ENCODE measurements at places on chromosomes 6 and 20.
A peak's percentile ranks its signal among the peaks of the same experiment; 100 is the strongest.

DNA sequence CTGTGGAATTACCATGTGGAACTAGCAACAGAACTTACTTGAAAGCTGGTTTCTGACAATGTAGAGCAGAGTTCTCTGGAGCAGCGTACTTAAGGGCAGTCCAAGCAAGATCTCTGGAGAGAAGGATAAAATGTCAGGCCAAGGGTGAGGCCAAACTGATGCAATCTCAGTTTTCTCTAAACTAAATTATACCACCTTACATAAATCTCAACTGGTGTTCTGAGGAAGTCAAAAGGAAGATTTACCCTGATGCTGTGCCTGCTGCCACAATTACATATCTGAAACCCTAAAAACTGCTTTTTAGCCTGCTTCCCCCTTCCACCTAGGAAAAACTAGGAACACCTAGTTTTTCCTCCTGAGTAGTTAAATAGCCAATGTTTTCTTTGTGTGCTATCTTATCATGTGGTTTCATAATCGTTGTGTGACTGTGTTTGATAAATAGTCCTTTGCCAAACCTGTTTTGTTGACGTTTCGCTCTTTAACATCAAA, 28.1 kb downstream of the NCOA7 start:
- DNase-seq: no peak

DNA sequence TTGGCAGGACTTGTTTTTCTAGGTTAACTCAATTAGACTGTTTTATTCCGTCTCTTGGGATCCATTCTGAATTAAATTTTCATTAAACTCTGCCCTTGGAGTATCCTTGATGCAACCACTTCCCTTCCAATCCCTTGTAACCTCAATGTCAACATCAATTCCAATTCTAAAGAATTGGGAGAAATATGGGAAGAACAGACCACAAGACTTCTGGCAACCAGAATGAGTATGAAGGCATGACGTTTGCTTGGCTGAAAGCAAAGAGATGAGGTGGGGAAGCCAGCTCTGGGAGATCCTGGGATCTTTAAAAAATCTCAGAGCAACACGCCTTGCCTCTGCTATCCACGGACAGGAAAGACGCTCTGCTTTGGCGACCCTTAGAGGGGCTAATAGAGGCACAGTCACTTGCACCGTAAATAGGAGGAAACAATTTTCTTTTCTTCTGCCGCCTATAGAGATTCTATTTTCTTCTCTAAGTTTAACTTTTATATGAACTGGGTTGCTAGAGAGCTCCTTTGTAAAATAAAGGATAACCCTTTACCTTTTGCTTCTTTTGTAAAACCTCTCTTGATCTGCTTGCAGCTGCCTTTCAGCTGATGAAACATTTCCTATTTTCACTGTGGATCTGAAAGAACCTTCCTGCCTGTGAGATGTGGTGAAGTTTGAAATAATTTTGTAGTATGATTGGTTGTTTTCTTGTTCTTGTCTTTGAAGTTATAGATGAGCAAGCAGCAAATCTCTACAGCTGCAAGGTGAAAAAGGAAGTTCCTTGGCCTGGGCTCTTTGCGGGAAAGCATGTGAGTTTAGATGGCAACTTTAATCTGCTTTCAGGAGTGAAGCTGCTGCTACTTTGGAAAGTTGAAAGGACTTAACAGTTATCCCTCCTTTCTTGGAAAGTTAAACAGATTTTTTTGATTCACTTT, at the start of gene ASIP:
Gene ASIP (plus strand): TSS at position 731 of the 923 bp plus-strand sequence. CDS start 18,952 bp downstream, outside the sequence.
- DNase-seq: no peak

GRCh38 chr20:17498641-17499040, 32.5 kb downstream of the BFSP1 start:
- no peak for DNase-seq

DNA sequence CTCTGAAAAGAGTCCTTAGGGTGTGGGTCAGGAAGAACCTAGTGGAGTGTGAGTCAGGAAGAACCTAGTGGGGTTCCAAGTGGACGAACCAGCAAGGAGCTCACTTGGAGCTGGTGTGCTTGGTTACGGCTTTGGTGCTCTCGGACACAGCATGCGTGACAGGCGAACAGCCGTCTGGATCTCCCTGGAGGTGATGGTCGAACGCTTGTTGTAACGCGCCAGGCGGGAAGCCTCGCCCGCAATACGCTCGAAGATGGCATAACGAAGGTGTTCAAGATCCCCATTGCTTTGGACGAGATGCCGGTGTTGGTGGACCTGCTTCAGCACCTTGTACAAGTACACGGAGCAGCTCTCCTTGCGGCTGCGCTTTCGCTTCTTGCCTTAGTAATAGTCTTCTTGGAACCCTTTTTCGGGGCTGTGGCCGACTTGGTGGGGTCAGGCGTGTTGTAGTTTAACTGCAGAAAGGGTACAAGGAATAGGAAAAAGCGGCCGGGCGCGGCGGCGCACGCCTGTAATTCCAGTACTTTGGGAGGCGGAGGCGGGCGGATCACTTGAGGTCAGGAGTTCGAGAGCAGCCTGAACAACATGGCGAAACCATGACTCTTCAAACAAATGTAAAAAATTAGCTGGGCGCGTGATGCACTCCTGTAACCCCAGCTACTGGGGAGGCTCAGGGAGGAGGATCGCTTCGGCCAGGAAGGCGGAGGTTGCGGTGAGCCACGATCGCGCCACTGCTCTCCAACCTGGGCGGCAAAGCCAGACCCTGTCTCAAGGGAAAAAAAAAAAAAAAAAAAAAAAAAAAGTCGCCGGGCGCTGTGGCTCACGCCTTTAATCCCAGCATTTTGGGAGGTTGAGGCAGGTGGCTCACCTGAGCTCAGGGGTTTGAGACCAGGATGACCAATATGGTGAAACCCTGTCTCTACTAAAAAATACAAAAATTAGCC, 48.0 kb downstream of the OR2B2 start:
- peak; percentile 31 for DNase-seq

- no peak for DNase-seq
Observed at GRCh38 chr20:10137032-10137431, 81.6 kb upstream of the SNAP25 start.

DNA sequence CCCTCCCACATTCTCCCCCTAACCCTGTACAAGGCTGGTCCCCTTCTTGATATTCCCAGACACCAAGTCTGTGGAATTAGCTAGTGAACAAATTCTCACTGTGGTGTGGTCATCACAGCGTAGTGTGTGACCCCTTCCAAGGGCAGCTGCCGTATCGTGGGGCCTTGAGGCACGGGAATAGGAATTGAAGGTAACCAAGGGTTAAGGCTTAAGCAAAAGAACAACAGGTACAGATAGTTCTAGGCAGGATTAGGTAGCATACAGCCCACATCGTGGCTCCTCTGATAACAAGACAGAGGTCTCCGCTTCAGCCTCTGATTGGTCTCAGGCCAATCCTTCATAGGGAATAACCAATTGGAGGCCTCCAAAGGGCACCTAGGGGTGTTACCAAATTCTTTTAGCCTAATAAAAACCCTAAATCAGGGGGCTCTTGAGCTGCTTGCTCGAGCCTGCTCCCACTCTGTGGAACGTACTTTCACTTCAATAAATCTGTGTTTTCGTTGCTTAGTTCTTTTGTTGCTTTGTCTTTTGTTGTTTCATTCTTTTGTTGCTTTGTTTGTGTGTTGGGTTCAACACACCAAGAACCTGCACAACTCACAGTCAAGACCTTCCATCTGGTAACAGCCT, 64.7 kb downstream of the GPR6 start:
- no peak for DNase-seq

GRCh38 chr6:112651239-112651638, 304.1 kb downstream of the RFPL4B start:
- no peak for DNase-seq

GRCh38 chr6:69162811-69163210, 527.7 kb downstream of the ADGRB3 start:
- no peak for DNase-seq

DNA sequence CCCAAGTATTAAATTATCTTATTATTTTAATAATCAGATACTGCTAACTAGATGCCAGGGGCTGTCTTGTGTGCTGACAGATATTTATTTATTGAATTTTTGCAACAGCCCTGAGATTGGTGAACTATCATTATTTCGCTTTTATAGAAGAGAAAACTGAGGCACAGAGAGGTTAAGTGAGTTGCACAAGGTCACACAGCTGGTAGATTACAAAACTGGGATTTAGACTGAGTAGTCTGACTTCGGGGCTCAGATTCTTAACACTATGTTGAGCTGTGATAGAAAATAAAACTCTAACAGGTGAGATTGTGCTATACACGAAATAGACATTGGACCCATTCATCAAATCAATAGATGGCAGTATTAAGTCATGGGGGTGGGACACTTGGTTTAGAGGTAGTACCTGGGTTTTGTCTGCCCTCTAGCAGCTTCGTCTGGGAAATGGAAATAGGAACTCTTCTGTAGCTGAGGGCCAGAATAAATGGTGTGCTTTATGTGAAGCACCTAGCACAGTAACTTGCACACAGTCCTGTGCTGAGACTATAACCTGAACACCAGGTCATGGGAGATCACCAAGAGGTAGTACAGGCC, 113.4 kb downstream of the B3GAT2 start:
- no peak for DNase-seq

DNA sequence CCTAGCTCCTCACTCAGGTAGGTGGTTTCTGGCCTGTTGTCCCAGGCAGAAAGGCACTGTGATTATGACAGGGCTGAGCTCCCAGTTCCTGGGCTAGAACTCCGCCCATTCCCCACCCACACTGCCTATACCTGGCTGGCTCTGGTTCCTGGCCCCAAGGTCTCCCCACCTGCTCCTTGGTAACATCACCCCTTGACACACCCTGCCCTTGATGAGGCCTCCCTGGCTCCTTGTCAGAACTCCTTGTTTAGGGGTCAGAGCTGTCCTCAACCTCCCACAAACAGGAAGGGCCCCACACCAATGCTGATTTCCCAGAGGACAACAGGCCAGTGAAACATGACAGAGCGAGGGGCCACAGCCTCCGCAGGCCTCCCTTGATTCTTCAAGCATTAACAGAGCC, 15.5 kb upstream of the MYMX start:
- no peak for DNase-seq

DNA sequence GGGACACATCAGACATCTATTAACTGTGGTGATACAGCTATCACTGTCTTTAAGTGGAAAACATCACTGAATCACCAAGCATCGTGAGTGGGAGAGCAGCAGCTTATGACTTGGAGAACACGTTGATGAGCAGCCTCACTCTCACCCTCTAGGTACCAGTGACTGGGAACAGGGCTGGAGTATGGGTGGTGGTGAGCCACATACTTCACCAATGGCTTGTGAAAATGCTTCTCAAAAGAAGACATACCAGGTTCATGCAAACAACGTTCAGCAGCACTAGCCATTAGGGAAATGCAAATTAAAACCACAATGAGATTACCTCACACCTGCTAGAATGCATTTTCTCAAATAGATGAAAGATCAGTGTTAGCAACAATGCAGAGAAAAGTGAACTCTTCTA, 25.3 kb downstream of the SNX5 start:
- DNase-seq: no peak

- DNase-seq: no peak
Observed at GRCh38 chr20:39960522-39961428, 728.3 kb downstream of the MAFB start.

DNA sequence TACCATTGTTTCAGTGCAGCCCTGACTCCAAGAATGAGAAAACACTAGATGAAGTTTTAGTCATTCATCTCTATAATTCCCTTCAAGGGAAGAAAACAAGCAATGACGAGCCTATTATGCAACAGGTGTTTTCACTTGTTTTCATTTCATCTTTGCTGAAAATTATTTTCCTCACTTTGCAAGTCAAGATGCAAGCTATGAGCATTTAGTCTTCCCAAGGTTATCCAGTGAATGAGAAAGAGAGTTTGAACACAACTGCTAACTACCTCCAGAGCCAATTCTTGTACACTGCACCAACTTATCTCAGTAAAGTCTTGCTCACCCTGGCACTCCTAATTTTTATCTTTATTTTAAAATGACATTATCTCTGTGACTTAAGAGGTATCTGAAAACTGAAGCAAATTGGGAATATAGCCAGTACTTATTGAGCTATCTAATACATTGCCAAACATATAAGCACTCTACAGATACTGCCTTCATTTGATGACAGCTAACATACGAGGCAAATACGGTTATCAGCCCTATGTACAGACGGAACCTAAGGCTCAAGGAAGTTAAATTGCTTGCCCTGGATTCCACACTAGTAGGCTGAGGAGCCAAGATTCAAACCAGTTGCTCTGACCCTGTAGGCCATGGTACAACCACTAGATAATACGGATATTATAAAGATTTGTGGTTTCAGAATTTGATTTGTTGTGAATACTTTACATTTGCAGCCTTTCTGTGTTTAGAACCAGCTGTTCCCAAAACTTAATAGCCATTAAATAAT, 36.8 kb downstream of the MOXD1 start:
- no peak for DNase-seq

DNA sequence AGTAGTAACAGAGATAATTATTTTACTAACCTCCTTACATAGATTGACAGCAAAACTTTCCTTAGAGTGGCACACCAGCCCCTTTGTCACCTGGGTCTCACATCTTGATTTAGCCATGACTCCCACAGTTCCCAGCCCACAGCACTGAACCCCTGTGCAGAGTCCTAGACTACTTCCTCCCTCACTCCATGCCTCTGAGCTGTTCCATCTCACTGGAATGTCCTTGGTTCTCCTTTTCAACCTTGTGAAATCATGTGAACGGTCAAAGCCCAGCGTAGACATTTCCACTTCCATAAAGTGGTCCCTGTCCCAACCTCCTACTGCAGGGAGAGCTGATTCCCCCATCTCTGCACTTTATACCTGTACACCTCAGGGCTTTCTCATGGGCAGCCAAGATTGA, 19.7 kb downstream of the CGA start:
- DNase-seq: no peak

GRCh38 chr6:47258724-47259347, 50.9 kb downstream of the TNFRSF21 start:
- no peak for DNase-seq

- DNase-seq: no peak
Observed at GRCh38 chr6:150029276-150029675, 3.9 kb upstream of the RAET1L start.

DNA sequence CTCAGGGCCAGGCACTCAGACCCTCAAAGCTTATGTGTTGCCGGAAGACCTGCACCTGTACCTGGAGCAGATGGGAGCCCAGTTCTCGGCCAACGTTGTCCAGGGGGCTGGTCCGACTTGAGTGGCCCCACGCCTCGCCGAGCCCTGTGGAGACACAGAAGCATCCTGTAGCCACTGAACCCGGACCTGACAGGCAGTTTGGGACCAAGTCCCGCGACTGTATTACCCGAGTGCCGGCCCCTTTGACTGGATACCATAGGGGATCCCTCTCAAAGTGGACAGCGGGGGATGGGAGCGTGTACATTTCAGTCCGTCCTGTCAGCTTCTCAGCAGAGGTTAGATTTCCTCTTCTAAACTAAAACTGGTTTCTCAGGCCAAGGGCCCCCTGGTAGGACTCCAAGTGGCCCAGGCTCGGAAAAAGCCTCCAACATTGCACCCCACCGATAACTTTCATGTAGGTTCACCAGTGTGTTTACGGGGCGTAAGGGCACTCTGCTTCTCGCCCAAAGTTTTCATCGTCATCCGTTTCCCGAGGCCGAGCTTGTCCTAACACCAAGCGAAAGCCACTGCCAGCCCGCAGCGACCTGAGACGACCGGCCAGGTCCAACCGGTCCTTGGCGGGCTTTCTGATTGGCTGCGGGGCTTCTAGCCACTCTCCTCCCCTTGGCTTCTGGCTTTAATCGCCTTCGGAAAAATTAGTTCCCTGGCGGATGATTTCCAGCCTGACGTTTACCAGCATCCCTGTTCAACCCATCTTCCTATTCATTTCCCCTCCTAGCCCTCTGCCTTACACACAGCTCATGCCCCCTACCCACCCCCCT, 10.8 kb downstream of the SIM1 start:
- peak; percentile 94 for DNase-seq

GRCh38 chr6:112683926-112684325, 336.8 kb downstream of the RFPL4B start:
- DNase-seq: peak; percentile 87
